ENCODE measurements at places on chromosomes 7 and 10.

- no peak for DNase-seq
Observed at GRCh38 chr10:86665868-86666267, 2.4 kb upstream of the LDB3 start.

DNA sequence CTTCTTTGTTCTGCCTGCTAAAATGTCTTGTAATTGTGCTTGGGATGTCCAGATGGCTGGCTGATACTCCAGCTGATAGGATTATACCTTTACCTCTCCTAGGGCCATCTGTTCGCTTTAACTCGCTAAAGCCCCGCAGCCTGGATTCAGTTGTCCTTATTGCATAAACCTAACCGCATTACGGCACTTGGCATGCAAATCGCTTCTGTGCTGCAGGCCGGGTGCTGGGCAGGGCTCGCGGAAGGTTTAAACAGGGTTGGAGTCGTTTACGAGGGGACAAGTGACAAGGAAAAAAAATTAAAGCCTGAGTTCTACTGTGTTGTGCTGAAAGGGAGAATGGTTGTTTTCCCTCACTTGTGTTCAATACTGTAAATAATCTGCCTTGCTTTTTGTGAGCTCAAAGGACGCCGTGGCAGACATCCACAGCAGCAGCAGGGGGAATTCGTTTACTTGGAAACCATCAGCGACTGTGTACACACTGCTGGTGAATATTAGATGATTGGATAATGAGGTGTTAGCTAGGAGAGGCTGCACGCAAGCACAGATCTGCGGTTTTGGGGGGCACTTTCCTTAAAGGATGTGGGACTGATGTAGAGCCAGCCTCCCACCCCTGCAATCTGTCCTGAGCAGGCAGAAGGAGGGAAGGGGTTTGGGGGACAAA is 93.0 kb downstream of the EBF3 start:
- no peak for DNase-seq

DNA sequence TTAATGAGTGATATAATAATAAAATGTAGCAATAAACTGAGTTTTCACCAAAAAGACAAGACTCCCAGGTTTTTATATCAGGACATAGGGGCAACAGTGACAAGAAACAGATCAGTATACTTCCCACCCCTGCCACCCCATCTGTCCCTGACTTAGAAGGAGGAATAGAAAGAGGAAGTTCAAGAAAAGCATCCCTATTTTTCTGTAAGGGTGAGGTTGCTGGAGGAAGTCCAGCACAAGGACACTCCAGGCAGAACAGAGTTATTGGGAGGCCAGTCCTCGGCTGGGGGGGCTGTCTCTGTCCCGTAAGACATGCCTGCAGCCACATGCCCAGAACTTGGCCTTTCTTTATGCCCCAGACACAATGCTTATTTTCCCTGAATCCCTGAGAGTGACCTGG is 16.5 kb upstream of the TLX1 start:
- DNase-seq, result no peak

- no peak for DNase-seq
Observed at GRCh38 chr10:110163192-110163773, 44.1 kb upstream of the MXI1 start.

DNA sequence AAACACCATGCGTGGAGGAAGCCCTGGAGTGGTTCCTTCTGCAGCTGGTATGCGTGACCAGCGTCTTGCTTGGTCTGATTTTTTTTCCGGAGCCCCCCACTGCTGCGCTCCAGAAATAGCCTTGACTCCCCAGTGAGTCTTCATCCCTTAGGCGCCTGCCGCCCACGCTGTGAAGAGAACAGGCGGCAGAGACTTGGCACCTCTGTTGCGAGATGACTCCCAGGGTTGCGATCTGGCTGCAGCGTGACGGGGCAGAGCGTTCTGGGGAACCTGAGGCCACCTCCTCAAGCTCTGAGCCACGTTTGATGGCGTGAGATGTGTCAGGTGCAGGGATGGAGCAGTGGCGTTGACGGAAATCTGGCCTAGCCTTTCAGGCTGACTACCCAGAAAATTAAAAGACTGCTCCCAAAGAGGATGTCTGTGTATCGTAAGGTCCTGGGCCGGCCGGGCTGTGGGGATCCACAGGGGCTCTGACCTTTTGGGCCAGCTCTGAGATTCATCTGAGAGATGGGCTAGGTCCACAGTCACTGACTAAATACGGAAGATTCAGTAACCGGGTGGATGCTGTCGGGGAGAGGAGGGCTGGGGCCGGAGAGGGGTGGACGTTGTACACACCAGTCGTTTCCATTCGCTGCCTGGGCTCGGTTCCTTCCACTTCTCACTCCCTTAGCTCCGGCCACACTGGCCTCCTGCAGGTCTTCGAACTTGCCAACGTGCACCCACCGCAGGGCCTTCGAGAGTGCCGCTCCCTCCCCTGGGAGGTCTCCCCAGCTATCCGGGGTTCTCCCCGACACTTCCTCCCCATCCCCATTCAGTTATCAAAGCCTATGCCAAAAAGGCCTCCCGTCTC is 33.8 kb downstream of the PFKFB3 start:
- DNase-seq, result no peak

DNA sequence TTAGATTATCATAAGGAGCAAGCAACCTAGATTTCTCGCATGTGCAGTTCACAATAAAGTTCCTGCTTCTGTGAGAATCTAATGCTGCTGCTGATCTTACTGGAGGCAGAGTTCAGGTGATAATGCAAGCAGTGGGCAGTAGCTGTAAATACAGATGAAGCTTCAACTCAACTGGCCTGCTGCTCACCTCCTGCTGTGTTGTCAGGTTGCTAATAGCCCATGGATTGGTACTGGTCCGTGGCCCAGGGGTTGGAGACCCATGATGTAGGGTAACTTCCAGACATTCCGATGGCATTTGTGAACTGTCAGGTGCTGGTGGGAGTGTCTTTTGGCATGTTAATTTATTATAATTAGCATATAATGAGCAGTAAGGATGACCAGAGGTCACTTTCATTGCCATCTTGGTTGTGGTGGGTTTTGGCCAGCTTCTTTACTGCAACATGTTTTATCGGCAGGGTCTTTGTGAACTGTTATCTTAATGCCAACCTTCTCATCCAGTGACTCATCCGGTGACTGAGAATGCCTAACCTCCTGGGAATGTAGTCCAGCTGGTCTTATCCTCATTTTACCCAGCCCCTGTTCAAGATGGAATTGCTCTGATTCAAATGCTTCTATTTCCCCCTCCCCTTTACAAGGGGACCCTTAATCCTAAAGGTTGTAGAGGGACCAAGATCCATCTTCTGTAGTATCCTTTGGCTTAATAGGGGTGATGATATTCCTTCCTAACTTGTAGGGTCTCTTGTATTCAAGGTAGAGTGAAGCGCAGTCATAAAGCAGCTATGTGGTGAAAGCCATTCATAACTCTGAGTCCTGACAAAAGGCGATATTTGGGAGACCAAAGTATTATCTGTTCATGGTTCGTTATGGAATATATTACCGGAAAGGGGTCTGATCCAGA is 165.8 kb downstream of the CCSER2 start:
- DNase-seq, result no peak

- DNase-seq, result no peak
Observed at GRCh38 chr7:17444673-17445072, 146.2 kb downstream of the AHR start.

DNA sequence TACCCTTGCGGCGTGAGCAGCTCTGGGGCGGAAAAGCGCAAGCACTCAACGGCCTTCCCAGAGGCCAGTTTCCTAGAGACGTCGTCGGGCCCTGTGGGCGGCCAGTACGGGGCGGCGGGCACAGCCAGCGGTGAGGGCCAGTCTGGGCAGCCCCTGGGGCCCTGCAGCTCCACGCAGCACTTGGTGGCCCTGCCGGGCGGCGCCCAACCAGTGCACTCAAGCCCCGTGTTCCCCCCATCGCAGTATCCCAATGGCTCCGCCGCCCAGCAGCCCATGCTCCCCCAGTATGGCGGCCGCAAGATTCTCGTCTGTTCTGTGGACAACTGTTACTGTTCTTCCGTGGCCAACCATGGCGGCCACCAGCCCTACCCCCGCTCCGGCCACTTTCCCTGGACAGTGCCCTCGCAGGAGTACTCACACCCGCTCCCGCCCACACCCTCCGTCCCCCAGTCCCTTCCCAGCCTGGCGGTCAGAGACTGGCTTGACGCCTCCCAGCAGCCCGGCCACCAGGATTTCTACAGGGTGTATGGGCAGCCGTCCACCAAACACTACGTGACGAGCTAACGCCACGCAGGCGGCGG is 12.6 kb downstream of the TRIM8 start:
- no peak for DNase-seq

DNA sequence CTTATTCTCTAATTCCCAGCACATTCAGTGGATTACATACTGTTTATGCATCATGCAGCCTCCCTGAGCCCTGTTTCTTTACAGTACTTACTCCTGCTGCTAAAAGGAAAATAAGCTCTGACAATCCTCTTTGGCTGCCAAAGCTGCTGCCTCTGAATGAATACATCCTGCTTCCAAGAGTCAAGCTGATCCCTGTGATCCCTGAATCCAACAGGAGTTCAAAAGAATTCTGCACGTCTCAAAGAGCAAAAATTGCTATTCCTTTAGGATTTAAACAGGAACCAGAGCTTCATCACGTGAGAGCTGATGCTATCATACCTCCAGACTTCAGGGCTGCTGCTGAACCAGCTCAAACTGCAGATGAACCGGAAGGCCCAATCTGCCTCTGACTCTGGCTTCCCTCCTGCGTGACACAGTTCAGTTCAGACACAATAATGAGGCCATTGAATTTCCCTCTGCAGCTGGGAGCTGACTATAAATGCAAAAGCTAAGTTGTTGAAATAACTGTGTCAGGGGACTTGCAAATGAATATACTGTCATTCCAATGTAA is 851.0 kb upstream of the PHF14 start:
- DNase-seq, result no peak

DNA sequence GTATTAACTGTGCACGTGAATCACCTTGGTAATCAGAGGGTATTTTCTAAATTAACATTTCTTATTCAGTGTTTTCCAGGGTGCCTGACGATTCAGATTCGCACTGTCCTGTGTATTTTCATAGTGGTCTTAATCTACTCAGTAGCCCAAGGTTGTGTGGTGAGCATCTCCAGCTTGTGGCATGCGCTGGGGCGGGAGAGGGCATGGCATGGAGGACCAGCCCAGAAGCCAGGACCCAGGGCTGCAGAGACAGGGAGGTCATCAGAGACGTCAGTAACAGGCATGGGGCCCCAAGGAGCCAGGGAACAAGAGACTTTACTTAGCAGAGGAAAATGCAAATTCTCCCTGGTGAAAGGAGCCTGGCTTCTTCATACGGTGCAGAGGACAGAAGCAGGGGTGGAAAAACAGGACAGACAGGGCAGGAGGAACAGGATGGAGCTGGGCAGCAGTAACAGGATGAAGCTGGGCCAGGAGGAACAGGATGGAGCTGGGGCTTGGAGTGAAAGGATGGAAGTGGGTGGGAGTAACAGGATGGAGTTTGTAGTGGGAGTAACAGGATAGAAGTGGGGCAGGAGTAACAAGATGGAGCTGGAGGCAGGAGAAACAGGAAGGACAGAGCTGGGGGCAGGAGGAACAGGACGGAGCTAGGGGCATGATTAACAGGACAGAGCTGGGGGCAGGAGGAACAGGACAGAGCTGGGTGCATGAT is 110.9 kb downstream of the ADCY1 start:
- DNase-seq, result peak; percentile 8

- no peak for DNase-seq
Observed at GRCh38 chr7:539731-540411, 20.2 kb upstream of the PDGFA start.

DNA sequence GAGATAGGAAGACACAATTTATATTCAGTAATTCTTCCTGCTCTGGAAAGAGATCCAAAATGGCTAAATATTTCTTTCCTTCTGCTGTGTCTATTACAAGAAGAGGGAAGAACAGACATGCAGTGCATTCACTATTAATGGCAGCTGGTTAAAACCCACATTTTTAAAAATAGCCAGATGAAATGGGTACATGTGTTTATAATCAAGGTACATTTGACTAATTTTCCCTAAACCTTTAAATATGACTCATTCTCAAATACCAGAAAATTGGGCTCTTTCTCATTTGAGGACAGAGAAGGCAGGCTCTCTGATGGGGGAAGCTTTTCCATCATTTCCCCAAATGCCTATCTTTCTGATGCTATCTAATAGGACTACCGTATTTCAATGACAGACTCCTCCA is 215.7 kb upstream of the HABP2 start:
- DNase-seq, result no peak

DNA sequence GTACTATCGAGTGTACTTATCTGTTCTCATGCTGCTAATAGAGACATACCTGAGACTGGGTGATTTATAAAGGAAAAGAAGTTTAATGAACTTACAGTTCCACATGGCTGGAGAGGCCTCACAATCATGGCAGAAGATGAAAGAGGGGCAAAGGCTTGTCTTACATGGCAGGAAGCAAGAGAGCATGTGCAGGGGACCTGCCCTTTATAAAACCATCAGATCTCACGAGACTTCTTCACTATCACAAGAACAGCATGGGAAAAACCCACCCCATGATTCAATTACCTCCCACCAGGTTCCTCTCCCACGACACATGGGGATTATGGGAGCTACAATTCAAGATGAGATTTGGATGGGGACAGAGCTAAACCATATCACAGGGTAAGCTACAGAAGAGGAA is 4.5 kb downstream of the NDUFA5 start:
- no peak for DNase-seq

- no peak for DNase-seq
Observed at GRCh38 chr7:137930581-137930980, 71.3 kb downstream of the CREB3L2 start.

DNA sequence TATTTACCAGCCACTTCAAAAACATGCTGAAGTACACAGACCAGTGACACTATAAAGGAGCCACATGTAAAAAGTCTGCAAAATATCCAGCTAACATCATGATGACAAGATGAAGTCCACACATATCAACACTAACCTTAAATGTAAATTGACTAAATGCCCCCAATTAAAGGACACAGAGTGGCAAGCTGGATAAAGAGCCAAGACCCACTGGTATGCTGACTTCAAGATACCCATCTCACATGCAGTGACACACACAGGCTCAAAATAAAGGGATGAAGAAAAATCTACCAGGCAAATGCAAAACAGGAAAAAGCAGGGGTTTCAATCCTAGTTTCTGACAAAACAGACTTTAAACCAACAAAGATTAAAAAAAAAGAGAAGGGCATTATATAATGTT is 12.9 kb upstream of the C10orf88 start:
- DNase-seq, result no peak

DNA sequence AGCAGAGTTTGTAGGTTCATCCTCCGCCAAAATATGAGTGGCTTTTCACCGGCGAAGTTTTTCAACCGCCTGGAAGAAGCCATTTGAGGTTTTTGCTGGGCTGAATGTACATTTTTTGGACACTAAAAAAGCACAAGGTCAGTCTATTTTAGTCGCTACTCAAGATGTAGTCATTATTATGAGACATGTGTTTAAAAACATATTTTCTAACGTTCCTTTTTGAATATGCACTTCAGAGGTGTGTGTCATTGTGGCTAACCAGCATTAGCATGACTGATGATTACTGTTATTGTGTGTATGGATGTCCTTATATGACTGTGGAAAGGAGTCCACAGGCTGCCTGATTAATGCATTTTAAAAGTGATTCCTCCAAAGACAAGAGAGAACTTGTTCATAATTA is 605.4 kb downstream of the INHBA start:
- no peak for DNase-seq

GRCh38 chr10:30384701-30385201 is 35.7 kb upstream of the MTPAP start:
- no peak for DNase-seq
